ENCODE measurements at places on chromosomes 1 and 21.
A peak's percentile ranks its signal among the peaks of the same experiment; 100 is the strongest.

- no peak for DNase-seq
Observed at GRCh38 chr1:161285521-161285920, 24.2 kb downstream of the MPZ start.

GRCh38 chr1:18556364-18556763, 74.3 kb upstream of the PAX7 start:
- no peak for DNase-seq

DNA sequence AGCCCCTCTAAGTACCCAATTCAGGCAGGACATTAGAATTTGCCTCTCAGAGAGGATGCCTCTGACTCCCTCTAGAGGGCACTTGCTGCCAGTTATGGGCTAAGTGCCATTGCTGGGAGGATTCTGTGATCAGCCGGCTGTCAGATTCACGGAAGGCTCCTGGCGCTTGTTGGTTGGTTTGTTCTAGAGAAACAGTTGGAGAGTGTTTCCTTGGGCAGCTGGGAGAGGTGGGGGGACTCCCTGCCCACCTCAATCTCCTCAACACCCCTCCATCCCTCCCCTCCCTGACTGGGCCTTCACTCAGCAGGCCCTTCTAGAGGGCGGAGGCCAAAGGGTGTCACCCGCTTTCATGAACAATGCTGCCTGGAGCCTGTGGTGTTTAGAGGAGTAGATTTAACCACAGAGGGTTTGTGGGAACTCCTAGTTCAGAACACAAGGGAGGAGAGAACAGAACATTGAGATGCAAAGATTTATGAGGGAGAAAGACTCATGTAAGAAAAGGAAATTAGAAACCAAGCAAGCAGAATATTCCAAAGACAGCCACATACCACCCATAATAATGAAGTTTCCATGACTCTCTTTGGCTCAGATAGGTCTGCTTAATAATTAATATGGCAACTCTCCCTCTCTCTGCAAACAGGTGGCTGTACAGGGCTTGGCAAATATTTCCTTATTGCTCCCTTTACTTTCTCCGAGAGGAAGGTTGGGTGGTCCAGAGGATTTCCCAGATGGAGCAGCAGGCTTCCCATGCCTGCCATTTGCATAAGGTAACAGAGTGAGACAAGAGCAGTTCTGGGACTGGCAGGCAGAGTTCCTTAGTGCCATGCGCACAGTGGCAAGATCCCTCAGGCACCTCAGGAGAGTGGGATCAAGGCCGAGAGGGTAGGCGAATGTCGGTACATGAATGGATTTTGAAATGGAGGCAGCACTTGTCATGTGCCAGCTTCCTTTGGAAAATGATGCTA, 30.0 kb upstream of the ACP6 start:
- peak; percentile 52 for DNase-seq

DNA sequence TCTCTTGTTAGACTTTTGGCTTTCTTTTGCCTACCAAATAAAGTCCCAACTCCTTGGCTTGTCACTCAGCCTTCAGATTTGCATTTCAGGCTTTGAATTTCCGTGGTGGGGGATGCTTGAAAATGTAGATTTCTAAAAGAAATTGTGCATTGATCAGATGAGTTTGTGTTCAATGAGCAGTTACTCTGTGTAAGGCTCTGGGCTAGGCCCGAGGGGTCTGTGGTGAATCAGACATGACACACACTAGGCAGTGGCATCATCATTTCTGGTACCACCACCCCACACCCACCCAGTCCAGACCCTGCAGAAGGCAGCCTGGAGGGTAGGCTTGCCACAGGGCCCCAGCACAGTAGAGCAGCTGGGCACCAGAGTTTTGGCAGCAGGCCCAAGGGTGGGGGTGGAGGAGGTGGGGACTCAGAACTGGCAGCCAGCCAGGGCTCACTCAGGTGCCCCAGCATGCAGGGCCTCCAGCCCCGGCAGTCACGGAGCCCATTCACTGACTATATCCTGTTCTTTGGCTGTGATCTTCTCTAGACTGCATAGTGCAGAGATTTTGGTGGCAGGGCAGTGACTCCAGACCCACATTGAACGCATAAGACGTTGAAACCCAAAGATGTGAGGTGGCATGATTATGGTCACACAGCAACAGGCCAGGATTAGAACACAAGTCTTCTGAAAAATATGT, 97.2 kb upstream of the ARTN start:
- DNase-seq = peak; percentile 32

DNA sequence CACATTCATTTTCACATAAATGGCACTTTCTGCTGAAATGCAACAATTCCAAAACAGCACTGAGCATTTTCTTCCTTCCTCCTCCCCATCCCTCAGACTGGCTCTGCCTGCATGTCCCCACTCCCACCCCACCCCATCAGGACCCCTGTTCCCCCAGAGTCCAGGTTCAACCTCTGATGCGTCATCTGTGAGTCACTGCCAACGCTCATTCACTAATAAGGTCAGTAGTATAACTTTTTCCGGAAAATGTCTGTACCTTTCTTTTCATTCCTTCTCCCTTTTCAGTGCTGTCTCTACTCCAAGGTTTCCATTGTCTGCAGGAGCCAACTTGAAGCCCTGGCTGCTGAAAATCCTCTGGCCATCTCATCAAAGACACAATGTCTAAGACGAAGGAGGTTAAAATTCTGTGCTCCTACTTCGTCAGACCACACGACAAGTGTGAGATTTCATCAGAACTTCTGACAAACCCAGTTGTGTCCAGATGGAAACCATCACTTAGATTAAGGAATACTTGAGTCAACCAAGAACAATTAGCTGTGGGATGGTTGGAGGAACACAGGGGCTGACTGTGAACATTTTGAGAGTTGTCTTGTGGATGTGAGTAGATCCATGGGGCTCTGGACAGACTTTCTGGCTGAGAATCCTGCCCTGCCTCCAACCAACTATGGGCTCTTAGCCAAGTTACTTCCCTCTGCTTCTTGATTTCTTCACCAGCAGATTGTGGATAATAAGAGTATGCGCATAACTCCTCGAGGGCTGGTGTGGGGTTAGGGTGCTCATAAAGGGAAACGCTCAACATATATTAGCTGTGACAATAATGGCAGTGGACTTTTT, 35.6 kb upstream of the UTS2 start:
- no peak for DNase-seq

GRCh38 chr1:45002650-45003645, 8.2 kb downstream of the HECTD3 start:
- no peak for DNase-seq

DNA sequence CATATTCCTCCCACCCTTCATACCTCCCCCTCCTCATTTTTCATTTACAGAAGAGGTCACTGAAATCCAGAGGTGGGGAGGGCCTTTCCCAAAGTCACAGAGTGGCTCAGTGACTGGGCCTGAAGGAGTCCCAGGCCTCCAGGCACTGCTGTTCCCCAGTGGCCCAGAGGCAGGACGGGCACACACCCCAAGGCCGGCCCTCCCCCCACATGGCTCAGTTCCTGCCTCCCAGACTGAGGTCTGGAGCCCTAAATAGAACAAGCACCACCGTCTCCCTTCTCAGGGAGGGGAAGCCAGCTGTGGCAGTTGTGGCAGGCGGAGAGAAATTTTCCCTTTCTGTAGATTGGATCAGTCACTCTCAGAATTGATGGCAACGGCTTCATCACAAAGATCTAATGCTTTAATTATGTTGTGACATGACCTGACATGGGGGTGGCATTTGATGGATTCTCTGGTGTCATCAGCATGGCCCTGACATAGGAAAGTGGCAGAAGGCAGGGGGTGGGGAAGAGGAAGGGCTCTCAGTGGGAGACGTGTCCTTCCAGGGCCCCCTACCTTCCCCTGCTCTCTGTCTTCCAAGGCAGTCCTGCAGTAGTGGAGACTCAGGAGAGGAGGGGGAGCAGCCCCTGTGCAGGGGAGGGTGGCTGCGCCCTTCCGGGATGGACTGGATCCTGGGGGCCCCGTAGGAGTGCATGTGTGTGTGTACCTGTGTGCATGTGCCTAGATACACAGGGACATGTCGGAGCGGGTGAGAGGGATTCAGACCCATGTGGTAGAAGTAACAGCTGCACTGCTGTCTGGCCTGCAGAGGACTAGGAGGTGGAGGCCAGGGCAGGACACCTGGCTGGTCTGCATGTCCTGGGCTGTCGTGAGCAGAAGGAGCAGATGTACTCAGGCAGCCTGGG, 41.2 kb upstream of the FOXO6 start:
- no peak for DNase-seq

- DNase-seq = no peak
Observed at GRCh38 chr1:244297616-244298015, 154.1 kb downstream of the ADSS2 start.

DNA sequence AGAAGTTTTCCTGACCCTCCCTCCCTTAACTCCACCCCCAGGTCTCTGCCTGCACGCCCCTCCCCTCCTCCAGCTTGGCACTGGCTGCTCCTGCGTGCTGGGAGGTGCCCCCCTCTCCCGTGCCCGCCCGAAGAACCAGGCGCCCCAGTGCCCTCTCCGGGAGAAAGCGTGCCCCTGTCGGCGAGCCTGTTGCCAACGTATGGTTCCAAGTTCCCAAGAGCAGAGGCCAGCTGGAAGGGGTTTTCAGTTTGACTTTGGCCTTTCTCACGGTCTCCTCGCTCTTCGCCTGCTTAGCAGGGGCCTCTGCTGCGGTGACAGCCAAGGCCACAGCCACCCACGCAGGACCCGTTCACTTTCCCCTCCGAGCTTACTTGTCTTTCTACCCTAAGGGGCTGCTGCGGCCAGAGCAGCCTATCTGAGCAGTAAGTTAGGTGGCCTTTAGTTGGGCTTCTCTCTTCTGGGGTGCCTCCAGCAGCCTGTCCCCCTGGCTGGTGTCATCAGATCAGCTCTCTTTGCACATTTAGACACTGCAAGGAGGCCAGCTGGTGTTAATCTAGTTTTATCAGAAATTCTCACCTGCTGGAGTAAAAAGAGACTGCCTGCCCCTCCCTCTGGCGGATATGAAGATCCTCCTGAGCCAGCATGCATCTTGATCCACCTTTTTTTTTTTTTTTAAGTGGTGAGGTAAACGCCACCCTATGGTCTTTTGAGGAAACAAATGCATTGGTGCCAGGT, 1.5 kb downstream of the STUM start:
- DNase-seq = peak; percentile 31

DNA sequence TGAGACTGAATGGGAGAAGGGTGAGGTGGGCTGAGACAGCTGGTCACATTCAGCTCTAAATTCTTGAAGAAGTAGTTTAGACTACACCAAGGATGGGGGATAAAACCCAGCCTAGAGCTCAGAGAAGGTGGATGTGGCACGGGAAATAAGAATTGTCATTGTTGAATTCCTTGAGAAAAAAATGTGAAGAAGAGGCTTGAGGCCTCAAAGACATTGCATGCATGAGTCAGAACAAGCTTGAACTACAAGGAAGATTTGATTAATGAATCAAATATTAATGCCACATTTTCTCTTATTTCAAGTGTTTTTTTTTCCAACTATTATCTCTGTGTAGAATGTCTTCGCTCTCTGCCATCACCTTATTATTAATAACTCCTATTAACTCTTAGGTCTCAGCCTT, 58.9 kb downstream of the MAP3K7CL start:
- DNase-seq = no peak

All from substantia nigra (tissue), 51 donors.